ENCODE measurements at places on chromosomes 4 and X. TPM values are rescaled to one million over a fixed set of nuclear protein-coding genes. Genes with fewer than 3 reads are reported as not detected.

Gene RWDD4
- total RNA-seq = 34.6 TPM

Gene BEX1
- total RNA-seq = not detected

Gene MAGEB5
- not detected for total RNA-seq

Gene DRP2
- total RNA-seq = 0.10 TPM

Gene KDR
- total RNA-seq = 13.5 TPM

Gene GAGE12F
- not detected for total RNA-seq

Gene DNAAF6
- total RNA-seq = not detected

Gene RAB39B
- 0.13 TPM for total RNA-seq

- no peak for DNase-seq
Observed at GRCh38 chrX:31271615-31272471, 200.0 kb upstream of the FTHL17 start.

- no peak for DNase-seq
Observed at GRCh38 chrX:55924574-55924973, 207.0 kb downstream of the RRAGB start.

DNA sequence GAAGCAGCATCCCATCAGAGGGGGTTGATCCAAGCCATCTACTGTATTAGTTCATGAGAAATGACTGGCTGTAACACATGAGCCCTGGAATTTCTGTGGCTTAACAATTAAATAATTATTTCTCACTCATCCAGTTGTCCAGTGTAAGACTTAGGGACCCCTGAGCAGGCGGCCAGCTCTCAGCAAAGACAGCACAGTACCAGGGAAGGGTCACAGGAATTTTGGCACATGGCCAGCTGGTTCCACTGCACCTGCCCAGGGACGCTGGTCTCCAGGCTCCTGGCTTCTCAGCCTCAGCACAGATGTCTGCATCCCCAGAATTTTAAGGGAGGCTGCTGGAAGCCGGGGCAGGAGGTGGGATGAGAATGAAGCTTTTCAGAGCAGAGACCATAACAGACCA, 93.7 kb upstream of the DHRSX start:
- DNase-seq = no peak

DNA sequence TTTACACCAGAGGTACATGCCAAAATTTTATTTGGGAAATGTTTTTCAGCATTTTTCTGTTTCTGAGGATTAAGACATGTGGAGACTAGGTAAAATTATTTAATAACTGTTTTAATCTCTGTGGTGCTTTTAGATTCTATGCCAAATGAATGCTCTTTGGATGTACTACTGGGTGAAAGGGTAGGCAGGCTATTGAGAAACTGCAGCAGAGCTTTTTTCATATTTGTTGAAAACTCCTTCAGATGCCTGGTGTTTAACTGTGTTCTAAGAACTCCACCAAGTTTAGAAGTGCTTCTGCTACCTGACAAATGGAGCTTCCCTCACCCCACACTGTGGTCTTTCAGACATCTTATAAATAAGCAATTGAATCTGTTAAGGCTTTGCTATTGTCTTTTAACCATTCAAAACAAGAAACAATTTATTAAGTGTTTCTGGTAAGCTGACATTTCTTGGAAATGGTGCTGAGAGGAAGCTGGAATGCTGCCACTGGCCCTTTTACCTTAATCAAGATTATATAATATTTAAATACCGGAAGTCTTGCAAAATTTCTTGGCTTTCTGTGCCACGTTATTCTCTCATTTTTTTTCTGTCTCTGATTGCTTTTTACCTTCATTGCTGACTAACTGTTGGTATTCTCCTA, 51.2 kb upstream of the CYSLTR1 start:
- DNase-seq = no peak

DNA sequence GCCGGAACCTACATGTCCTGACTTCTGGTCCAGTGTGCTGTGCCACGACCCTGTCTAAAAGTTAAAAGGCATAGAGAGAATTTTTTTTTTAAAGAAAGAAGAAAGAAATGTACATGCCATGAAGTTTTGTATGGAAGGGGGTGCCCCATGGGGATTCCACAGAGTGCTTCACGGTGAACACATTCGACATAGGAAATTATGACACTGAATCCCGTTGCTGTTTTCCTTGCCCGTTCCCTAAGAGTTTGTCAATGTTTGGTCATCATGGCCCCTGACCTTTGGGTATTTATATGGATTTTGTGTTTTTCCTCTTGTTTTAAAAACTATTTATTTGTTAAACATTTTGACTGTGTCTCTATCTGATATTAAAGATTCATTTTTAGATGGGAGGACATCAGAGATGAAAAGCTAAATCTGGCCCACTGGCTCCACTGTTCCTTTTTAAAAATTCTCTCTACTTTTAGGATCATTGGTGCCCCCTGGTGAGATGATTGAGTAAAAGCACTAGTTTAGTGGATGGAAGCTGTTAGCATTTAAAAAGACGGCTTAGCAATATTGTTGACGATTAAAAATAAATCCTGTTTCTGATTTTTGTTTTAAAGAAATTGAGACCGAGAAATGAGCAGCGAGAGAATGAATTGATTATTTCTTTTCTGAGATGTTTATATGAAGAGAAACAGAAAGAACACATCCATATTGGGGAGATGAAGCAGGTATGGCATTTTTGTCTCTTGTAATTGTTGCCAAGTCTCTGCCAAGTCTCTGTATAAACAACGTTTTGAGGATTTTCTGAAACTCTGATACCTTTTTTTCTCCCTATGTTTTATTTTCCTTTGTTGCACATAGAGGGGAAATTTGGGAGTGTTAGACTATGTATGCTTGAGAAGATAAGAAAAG, 75.0 kb downstream of the PTTG2 start:
- DNase-seq = no peak

DNA sequence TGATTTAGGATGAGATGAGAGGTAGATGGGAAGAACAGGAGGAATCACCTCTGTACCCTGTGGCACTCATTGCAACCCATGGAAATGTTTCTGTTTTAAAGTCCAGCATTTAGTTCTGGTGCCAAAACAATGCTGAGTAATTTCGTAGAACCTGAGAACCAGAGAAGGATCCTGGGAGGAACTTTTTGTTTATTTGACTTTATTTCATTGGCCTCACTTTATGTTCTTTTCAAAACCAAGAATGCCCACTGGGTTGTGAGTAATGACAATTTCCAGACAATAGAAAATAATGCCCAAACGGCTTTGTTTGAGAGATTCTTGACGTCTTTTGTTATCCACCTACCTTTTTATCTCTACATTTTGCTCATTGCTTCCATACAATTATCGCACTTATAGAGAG, 111.3 kb downstream of the SHROOM3 start:
- DNase-seq = no peak

- DNase-seq = no peak
Observed at GRCh38 chr4:180098586-180098985, 2144.6 kb upstream of the TENM3 start.

DNA sequence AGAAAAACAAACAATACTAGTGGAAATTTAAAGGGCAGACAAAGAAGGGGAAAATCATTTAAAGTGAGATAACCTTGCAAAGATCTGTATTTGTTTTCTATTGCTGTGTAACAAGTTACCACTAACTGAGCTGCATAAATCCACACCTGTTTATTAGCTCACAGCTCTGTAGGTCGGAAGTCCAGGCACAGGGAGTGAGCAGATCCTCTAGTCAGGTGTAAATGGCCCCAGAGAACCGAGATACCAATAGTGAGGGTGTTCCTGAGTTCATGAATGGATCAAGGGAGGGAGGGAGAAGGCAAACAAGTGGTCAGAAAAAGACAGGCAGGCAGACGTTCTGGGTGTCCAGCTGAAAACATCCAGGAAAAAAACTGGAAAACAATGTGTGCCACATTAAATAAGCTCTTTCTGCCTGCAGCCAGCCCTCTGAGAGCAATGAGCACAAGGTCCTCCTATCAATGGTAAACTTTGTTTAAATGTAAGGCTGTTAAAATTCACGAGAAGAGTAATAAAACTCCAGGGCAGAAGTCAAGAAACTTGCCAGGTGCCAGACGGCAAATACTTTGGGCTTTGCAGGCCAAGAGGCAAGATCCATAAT, 25.0 kb downstream of the ADGRA3 start:
- no peak for DNase-seq

DNA sequence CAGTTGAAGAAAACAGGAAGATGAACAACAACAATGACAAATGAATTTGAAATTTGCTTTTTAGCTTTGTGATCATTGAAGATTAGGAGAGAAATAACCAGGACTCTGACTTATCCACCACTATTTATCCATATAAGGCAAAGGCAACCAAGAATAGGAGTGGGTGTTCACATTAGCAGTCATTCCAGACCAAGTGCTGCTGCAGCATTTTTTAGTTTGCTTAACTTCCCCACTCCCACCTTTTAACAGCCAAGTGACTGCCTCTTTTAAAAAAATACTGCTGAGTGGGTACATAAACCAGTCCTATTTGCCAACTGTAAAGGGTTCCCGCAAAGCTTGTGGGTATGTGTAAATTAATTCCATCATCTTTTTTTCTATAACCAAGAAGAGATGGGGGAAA, 230.9 kb downstream of the IQCM start:
- no peak for DNase-seq

GRCh38 chr4:92104506-92104905, 199.3 kb upstream of the GRID2 start:
- DNase-seq = no peak

DNA sequence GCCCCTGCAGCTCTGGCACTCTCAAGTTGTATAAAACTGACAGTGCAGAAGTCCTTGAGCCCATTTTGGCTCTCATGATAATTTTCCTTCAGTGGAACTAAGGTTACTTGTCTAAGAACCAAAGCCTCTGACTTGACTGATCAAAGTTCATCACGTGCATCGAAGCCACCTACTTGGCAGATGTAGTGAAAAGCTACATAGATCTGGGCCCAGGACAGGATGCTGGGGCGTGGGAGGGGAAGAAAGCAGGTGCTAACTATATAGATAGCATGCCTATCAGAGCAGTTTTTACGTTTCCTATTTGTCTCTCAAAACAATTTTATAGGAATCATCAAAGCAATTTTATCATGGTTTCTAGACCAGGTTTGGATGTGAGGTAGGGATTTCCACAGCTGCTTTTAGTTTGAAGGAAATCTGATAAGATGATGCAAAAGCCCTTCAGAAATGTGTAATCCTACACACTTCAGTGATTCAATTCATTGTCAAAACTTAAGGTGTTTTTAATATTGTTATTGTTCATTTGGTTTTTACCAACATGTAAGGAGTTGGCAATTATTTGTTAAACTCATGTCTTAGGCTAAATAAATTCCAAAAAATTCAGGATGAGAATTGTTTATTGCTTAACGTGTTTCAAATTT, 1.2 kb upstream of the CD40LG start:
- DNase-seq = no peak

GRCh38 chr4:80243274-80244018, 23.0 kb upstream of the FGF5 start:
- no peak for DNase-seq

- DNase-seq = no peak
Observed at GRCh38 chr4:117987464-117987863, 46.8 kb upstream of the NDST3 start.
